NCI-H1694 treated with DMSO at 0.1 percent for 48 hours (cell line): ENCODE measurements at places on chromosomes 5 and 9.

- DNase-seq = no peak
These were observed 151.2 kb downstream of the TSSK1B start for GRCh38 chr5:113283558-113283957.

GRCh38 chr5:156147261-156147943 is 179.6 kb upstream of the SGCD start:
- DNase-seq = no peak

DNA sequence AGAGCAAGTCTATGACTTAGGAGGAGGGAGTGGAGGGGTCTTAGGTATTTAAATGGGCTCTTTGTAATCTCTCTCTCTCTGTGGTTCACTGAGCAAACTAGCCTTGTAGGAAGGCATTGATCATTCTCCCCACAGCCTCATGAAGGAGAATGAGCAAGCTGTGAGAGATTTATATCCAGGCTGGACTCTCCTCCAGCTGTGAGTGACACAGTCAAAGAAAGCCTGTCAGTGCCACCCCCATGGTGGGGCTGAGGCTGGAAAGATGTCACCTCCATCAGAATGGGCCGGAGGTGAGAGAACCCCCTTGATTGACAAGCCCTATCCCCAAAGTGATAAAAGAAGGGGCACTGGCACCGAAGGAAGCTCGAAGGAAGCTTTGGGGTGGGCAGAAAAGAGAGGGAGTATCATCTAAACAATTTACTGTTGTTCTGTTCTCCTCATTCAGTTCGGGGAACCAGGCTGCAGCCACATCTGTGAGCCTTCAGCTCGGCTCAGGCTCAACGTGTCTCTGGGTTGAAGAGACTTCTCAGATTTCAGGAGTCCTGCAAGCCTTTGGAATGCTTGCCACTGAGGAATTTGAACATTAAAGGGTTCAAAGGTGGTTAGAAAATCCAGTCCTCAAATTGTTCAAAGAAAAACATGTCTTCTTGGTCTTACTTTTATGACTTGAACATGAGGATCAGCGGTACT is 538.2 kb upstream of the ZNF462 start:
- no peak for DNase-seq

- no peak for DNase-seq
These were observed 100.8 kb upstream of the CD180 start for GRCh38 chr5:67297376-67297775.

DNA sequence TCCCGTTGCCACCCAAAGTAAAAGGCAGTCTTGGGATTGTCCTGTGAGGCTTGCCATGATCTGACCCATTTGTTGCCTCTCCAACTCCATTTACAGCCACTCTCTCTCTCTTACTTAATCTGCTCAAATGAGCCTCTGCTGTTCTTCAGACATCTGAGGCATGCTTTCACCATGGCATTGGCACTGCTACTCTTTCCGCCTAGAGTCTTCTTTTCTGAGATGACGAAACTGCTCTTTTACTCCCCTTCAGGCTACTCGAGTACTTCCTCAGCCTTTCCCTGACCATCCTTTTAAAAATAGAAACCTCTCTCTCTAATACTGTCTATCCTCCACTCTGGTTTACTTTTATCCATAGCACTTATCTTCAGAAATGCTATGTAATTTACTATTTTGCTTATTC is 9.0 kb downstream of the FOCAD start:
- DNase-seq = no peak

DNA sequence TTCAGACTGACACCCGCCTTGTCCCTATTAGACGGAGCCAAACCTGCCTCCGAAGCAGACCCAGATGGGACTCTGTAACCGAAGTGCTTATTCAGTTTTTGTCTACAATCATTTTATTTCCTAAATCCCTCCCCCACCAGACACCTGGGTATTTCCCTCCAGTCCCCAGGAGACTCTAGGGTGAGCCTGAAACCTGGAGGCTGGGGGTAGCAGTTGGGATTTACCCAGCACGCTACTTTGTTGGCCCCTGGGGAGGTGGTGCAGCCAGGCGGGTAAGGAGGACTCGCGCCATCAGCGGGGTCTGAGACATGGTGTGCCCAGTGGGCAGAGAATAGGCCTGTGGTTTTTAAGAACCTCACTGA is 1.3 kb upstream of the LHX2 start:
- no peak for DNase-seq

- DNase-seq = no peak
These were observed 28.9 kb downstream of the SNX24 start for GRCh38 chr5:122874179-122874875.

DNA sequence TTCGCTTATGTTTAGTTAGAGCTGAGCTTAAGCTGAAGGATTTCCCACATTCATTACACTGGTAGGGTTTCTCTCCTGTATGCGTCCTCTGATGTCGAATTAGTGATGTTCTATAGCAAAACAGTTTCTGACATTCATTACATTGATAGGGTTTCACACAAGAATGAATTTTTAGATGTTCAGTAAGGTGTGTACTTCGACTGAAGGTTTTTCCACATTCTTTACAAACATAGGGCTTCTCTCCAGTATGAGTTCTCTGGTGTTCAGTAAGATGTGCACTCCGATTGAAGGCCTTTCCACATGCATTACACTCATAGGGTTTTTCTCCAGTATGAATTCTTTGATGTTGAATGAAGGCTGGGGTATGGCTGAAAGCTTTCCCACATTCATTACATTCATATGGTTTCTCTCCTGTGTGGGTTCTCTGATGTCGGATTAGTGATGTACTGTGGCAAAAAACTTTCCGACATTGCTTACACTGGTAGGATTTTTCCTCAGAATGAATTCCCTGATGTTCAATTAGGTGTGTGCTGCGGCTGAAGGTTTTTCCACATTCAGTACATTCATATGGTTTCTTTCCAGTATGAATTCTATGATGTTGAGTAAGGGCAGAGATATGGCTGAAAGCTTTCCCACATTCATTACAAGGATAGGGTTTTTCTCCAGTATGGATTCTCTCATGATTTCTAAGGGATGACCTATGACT is 14.6 kb downstream of the ZNF883 start:
- no peak for DNase-seq

GRCh38 chr9:116124472-116125040 is 29.0 kb upstream of the PAPPA start:
- DNase-seq = no peak

DNA sequence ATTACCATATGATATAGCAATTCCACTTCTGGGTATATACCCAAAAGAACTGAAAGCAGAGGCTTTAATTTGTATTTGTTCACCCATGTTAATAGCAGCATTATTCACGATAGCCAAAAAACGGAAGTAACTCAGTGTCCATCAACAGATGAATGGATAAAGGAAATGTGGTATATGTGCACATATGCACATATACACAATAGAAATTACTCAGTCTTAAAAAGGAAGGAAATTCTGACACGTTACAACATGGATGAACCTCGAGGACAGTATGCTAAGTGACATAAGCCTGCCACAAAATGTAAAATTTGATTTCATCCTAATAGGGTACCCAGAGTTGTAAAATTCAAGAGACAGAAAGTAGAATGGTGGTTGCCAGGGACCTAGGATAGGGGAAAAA is 54.9 kb downstream of the NUP155 start:
- no peak for DNase-seq

GRCh38 chr5:57650360-57651069 is 167.9 kb upstream of the ACTBL2 start:
- no peak for DNase-seq

- DNase-seq = no peak
These were observed 1.5 kb upstream of the SIT1 start for GRCh38 chr9:35651956-35652828.

GRCh38 chr9:84327184-84327583 is 13.4 kb downstream of the SLC28A3 start:
- no peak for DNase-seq
